ENCODE measurements at places on chromosomes 3 and 15.

DNA sequence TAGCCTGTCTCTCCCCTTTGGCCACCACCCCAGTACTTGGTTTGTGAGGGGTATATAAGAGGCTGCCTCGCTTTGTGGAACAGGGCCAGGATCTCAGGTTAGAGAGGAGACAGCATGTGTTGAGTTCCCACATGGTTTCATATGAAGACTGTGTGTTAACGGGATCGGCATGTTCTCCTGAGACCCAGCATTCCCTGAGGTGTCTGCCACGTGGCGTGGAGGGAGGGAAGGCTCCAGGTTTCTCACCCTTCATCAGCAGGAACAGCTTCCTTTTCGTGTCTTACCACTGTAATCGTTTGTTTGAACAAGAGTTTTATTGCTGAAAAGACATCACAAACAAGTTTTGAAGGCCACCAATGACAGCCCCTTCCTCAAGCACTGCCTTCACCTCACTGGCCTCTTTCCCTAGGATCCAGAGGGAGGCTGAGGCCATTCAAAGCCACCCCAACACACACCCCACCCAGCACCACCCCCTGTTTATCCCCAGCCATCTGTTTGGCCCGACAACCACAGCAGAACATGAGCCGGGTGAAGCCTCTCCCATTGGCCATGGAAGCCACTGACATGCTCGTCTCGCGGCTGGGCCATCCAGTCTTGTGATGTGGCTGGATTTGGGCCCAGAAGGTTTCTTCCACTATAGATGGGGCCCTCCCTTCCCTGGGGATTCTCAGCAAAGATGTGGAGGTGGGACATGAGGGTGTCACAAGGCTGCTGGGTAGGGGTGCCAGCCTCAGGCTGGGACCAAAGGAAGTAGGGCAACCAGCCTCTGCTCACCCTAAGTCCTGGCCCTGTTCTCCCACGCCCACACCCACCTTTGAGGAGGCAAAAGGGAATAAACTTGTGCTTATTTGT, 10.0 kb downstream of the BHLHE40 start:
- peak; percentile 97 for DNase-seq

DNA sequence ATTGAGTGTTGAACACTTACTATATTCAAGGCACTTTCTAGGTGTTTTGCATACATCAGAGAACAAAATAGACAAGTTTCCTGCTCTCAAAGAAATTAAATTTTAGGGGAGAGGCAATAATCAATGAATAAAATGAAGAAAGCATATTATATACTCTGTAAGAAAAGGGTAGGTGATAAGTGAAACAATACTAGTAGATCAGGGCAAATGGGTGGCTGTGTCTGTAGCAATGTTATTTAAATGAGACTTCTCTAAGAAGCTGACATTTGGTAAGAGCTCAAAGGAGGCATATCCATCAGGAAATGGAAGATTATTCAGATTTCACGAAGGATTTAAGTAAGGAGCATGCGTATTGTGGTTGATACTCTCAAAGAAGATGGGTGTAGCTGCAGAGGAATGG, 1291.6 kb downstream of the NSUN3 start:
- DNase-seq = no peak

- no peak for DNase-seq
Observed at GRCh38 chr3:169493521-169494141, 169.9 kb downstream of the MECOM start.

DNA sequence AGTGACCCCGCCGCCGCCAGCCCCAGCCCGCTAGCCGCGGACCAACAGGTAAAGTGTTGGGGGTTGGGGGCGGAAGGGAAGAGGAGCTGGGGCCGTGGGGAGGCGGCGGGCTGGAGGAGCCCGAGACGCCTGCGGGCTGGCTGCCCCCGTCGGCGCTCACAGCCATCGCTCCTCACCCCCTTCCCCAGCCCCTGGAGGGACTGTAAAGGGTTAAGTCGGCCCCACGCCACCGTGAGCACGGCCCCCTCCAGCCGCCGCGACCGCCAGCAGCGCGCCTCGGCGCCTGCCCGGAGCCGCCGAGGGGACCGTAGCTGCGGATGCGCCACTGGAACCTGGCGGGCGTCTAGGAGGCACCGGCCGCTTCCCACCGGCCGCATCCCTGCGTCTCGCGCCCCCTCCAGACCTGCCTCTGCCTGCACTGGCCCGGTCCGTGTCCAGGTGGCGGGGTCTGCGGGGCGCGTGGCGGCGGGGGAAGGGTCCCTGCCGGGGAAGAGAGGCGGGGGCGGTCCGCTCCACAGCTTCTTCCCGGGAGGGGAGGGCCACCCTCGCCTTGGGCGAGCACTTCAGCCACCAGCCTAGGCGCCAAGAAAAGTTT, 522 bp downstream of the MED12L start:
- no peak for DNase-seq

DNA sequence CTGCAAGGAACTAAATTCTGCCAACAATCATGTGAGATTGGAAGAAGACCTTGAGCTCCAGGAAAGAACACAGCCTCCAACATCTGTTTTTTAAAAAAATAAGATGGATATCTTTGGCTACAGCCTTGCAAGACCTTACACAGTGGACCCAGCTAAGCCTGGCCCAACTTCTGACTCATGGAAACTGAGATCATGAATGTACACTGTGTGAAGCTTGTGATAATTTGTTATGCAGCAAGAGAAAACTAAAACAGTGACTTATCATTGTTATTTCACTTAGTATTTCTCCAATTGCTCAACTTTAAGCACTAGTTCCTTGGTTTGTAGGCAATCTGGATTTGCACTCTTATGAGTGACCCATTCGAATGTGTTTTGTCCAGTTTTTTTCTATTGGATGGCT, 29.3 kb downstream of the SHQ1 start:
- DNase-seq = no peak

All from gastrocnemius medialis (tissue), 4 donors.